ENCODE measurements at places on chromosomes 11 and 22.
A peak's percentile ranks its signal among the peaks of the same experiment; 100 is the strongest.

DNA sequence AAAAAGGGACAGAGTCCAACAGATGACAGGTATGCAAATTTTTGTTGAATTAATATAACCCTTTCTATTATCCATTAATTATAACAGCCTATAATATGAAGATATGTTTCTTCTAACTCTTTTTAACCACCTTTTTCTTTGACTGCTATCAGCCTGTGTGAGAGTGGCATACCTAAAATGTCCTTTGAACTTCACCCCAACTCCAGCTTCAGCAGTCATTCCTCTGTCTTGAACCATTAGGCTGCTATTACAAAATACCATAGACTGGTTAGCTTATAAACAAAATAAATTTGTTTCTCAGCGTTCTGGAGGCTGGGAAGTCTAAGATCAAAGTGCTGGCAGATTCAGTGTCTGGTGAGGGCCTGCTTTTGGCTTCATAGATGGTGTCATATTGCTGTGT lies 564.6 kb upstream of the FAT3 start:
- no peak for DNase-seq

GRCh38 chr11:127105593-127106541 lies 105.3 kb upstream of the KIRREL3 start:
- no peak for DNase-seq

GRCh38 chr22:24284747-24285203 lies 14.1 kb downstream of the SPECC1L start:
- DNase-seq: no peak

- no peak for DNase-seq
Measured at GRCh38 chr11:16363706-16364105, 7.4 kb upstream of the SOX6 start.

DNA sequence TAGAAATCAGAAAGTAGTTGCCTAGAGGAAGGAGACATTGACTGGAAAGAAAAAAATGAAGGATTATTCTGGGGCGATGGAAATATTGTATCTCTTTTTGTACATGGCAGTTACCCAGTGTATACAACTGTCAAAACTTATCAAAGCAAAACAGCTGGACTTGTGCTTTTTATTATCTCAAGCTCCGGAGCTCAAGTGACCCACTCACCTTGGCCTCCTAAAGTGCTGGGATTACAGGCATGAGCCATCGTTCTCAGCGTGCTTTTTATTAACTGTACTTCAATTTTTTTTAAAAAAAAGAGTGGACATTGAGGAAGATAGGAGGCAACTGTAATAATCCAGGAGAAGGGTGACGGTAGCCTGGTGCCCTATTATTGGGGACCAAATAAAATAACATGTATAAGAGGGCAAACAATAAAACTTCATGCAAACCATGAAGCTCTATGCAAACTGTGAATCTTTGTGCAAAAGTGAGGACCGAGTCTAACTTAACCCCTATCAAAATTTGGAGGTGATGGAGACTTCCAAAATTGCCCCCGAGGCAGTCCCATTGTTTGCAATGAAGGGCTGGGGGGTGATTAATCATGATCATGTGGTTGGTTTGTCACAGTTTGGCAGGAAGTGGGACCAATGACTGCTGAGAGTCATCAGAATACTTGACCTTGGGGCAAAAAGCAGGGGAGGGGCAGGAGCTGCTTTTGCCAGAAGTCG lies 23.5 kb downstream of the FZD4 start:
- DNase-seq: no peak

GRCh38 chr11:83691451-83691950 lies 405.3 kb upstream of the CCDC90B start:
- DNase-seq: no peak

DNA sequence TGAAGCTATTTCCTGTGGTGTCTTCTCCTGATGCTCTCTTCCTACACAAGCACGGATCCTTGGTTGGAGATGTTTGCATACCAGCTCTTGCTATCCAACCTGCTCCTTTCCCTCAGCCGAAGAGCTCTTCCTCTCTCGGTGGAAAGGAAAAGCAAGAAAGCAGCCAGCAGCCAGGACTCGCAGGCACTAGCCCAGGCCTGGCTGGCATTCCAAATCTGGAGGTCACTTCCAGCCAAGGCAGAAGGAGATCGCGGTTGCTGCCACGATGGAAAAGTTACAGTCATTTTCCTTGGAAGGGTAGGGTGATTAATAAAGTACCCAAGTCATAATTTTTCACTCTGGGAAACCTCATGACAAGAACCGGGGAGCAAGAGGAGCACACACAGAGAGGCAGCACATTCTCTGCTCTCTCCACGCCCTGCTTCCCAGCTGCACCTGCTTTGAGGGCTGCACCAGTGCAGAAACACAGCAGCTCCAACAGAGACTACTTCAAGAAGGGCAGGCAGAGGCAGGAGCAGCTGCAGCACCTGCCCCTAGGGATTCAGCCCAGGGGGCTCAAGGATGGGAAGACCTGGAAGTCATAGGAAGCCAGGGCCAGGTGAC lies 399.3 kb downstream of the CADM1 start:
- no peak for DNase-seq

- no peak for DNase-seq
Measured at GRCh38 chr11:69209038-69209350, 53.3 kb downstream of the SMIM38 start.

DNA sequence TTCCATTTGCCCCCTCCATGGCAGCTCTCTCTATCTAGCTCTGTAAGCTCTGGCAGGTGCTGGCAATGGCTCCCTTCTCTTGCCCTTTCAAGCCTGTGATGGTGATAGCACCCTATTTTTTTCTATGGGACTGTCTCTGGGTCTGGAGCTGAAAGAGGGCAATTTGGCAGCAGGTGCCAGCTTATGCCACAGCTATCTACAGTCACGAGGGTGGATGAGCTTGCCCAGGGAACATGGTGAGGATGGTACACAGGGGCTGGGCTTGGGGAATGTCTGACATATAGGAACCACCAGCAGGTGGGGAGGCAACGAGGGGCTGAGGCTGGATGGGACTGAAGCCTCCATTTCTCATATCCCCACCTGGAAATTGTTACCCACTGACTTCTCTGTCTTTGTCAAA lies 175.4 kb upstream of the SYT13 start:
- no peak for DNase-seq

GRCh38 chr11:86067009-86067850 lies 1.7 kb downstream of the PICALM start:
- no peak for DNase-seq

DNA sequence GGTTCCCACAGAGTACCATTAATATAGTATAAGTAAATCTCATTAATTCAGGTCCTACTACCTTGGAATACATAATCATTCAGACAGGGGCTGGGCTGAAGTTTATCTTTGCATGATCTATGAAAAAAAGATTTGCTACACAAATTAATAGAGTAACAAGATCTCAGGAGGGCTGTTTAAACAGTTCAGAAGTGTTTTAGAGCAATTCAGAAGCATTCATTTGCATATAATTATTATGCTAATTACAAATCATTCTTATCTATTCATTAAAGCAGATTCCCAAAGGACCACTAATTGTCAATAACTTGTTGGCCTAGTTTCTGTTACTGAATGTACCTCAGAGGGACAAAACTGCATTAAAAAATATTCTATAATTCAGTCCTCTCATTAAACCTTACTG lies 40.5 kb downstream of the PITPNB start:
- DNase-seq: no peak

DNA sequence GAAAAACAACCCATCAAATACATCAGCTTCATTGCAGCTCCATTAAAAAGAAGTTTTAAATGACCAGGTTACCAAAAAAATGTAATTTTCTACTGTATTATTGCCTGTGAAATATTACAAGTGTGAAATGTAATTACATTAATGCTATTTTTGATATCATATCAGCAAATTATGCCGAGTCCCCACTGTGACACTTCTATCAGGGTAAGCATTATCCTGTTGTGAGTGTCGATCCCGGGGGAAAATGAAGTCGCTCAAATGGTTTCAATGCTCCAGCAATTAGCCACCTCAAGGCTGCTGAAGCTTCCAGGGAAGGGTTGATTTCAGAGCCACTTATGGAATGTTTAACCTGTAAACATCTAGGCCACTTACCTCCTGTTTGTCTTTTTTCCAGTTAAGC lies 70.4 kb downstream of the RCN1 start:
- no peak for DNase-seq

DNA sequence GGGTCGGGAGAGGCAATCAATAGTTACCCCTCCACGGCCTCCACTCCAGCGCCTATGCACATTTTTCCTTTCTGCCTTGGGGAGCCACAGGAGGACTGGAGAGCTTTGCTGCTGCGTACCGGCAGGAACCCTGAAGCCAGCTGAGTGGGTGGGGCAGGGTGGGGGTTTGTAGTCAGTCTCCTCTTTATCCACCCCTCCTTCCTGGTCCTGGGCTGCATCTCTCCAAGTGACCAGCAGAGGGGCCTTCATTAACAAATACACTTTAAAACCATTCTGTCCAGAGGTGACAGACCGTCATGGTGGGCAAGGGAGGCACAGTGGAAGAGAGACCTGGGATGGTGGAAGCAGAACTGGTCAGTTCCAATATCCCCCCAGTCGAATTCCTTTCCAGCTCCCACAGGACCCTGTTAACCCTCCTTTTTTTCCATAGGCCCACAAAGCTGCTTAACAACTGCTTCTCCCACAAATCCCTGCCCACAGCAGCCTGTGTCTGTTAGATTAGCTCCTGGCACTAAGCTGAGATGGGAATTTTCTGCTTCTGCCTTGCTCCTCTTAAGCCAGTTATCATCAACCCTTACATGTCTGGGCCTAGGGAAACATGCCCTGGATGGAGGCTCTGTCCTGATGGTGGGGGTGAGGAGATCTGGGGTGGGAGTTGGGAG lies 3.9 kb upstream of the ABCG4 start:
- DNase-seq: no peak

DNA sequence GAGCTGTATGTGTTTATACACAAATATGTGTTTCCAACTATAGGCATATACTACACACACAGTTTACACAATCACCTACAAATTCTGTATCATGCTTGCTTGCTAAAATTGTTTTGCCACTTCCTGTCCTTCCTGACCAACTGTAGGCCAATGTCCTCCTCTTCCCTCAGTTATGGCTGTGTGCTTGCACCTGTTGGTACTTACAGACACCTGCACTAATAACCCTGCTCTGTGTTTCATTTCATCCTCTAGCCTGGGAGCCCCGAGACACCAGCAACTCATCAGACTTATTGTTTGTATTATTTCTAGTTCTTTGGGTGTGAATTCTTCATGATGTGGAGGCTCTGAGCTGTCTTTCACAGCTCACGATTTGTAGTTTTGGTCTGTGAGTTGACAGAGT lies 1.8 kb upstream of the NCF4 start:
- DNase-seq: no peak

- DNase-seq: no peak
Measured at GRCh38 chr11:15006139-15006759, 34.1 kb upstream of the CALCA start.

GRCh38 chr11:72543849-72544542 lies 109.7 kb upstream of the CLPB start:
- no peak for DNase-seq

- DNase-seq: no peak
Measured at GRCh38 chr22:39303358-39303757, 16.1 kb downstream of the RPL3 start.

GRCh38 chr11:65663639-65664200 lies 1.0 kb upstream of the RELA start:
- peak; percentile 62 for DNase-seq

DNA sequence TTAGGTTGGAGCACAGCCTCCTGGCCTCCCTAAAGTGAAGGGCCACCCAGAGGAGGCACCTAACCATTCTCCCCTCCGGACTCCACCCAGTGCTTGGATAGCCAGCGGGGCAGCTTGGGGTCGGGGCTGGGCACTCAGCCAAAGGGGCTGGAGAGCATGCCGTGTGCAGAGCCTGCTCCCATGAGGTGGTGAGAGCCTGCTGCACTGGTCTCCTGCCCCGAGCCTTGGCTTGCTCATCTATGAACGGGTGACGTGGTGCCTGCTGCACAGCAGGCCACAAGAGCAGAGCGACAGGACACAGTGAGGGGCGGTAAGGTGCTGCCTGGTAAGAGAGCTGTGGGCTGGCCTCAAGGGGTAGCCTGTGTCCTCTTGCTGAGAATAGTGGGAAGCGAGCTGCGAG lies 14.0 kb upstream of the CCDC188 start:
- no peak for DNase-seq

DNA sequence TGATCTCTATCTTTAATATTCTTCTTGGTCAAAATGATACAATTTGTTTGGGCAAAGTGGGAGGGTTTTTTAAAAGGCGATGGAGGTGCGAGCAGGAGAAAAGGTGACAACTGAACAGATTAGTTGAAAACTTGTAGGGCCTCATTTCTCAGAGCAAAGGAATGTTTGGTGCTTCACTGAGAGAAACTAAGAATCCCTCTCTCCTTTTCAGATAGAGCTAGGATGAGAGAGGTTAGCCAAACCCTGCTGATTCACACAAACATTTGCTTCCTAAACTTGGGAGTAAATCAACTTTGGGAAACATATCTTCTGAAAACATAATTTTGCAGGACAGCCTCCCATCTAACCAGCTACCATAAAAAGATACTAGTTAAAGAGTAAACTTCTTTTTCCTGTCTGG lies 57.0 kb downstream of the PHF21A start:
- no peak for DNase-seq

DNA sequence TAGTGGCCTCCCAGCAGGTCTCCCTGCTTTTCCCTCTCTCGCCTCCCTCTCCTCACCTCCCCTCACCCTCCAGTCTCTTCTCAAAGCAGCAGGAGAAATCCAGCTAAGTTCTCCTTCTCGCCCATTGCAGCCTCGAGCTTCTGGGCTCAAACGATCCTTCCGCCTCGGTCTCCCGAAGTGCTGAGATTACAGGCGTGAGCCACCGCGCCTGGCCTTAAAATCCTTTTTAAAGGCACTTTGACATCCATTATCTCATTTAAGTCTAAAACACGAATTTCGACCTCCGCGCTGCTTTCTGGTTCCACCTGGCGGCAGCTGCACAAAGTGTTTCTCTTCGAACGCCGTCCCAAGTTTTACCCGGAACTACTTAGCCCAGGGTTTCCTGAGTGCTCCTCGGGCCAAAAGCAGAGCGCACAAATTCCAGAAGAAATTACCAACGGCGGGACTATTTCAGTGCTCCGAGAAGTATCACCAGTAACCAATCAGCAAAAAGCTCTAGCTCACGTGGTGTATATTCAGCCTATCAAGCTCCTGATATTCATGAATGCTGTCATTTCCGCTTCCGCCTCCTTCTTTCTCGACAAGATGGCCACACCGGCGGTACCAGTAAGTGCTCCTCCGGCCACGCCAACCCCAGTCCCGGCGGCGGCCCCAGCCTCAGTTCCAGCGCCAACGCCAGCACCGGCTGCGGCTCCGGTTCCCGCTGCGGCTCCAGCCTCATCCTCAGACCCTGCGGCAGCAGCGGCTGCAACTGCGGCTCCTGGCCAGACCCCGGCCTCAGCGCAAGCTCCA lies at the start of gene EIF3F:
TSS of gene EIF3F (plus strand) at position 570 of the 792 bp plus-strand sequence. CDS start at position 586, 16 bp downstream.
- peak; percentile 89 for DNase-seq

- DNase-seq: no peak
Measured at GRCh38 chr22:41561335-41561734, 525 bp downstream of the CSDC2 start.

Data from stimulated activated CD4-positive, alpha-beta T cell treated with anti-CD3 and anti-CD28 coated beads, Interleukin-2, amount 100 ng/mL, for 24 hours (primary cell).